ENCODE measurements at places on chromosomes 6 and 20.

DNA sequence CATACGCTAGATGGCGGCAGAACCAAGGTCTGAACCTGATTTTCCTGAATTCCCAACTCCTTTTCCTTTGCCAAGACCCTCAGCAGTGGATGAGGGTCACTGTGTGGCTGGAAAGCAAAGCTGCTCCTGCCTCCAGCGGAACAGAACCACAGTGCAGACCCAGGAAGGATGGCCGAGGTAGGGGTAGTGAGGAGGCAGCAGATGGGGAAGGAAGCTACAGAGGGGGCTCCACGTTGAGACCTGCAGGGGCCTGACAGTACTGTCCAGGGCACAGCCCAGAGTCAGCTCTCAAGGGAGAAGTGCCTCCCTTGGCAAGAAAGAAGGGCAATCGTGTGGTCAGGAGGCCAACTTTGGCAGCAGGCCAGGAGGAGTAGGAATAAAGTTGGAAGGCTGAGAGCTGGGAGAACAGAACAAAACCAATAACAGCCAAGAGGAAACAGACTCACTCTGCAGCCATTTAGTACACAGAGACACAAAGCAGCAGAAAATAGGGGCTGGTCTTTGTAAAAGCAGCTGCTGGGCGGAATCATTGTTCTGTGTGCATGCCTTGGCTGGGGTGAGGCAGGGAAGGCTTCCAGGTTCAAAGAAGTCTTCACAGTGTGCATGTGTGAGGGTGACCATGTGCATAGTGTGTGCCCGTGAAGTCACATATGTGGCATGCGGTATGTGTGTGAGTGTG is 3.1 kb downstream of the GABRR2 start:
- DNase-seq = no peak

DNA sequence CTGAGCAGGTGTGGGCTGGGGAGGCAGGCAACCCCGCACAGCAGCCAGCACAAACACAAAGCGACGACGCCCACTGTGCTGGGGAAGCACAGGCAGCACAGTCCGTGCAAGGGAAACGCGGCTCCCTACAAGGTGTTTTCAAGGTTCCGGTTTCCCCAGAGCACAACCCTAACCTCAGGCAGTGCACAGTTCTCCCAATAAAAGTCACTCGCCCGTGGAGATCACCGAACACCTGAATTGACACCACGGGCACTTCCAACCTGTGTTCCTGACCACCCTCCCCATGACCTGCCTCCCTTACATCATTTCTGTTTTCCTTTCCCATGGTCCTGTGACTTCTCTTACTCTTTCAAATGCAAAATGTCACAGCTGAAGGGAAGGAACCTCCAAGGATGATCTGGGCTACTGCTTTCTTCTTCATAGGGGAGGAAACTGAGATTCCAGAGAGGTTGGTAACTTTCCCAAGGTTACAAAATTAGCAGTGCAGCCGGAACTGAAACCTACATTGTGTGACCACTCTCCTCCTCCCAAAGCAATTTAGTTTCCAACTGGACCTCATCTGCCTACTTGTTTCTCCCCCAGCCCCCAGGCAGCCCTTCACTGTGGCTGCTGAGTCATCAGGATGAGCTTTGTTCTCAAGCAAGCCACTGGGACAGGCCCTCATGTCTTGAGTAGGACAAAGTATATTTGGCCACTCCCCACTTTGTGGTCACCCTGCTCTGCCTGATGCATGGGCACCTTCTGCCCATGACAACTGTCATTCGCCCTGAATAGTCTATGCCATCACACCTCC is 125.3 kb downstream of the ATXN1 start:
- DNase-seq = peak; percentile 33

DNA sequence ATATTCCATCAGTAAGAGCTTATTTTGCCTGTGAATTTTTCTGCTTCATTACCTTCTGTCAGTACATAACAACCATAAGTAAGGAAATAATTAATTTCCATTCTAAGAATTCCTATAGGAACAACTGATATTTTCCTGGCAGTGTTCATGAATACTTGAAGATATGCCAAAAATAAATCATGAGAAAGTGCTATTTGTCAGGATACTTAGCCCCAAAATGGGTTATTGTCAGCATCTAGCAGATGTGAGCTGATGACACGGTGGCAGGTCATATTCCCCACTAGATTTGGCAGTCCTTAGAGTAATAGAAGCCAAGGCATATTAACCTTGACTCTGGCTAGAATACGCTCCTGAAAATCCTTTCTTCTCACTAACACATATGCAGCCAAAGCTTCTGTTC is 43.2 kb upstream of the CRISP1 start:
- DNase-seq = no peak

- no peak for DNase-seq
Measured at GRCh38 chr6:96721227-96721626, 116.0 kb downstream of the GPR63 start.

GRCh38 chr6:32132110-32132509 is 2.0 kb upstream of the FKBPL start:
- DNase-seq = no peak

- DNase-seq = no peak
Measured at GRCh38 chr6:170100046-170100445, 190.8 kb downstream of the DLL1 start.

DNA sequence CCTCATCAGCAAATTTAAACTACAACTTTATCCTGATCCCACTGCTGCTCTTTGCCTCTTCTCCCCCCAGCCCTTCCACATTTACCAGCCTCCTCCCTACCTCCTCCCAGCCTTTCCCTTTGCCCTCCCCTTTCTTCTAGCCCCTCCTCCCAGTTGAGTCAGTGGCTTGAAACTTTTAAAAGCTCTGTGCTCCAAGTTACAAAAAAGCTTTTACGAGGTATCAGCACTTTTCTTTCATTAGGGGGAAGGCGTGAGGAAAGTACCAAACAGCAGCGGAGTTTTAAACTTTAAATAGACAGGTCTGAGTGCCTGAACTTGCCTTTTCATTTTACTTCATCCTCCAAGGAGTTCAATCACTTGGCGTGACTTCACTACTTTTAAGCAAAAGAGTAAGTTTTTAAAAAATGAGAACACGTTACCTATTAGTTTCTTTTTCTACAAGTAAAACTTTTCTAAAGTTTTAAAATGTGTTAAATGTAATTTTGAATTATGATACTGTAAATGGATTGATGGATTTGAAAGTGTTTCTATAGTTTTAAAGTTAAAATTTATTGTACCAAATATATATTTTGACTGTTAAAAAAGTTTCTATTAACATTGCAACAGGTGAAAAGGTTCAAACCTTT is at the start of gene GJA1:
Gene GJA1 (plus strand): TSS at position 203 of the 626 bp plus-strand sequence. CDS start 11,202 bp downstream, outside the sequence.
- no peak for DNase-seq

DNA sequence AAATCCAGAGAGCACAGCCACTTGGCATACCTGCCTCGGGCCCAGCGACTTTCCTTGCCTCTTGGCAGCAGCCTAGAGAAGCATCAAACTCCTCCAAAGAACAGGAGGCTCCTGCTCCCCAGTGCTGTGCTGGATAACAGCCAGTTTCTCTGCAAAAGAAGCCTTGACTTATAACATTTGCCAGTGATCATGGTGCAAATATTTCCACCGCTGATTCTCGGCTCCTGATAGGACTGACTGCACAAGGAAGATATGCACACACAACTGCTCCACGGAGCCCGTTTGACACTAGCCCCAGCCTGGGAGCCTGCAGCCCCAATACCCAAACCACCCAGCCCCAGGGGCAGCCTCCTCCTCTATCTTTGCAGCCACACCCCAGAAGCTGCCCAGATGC is 17.5 kb downstream of the ACSS1 start:
- DNase-seq = no peak

GRCh38 chr6:151008425-151008824 is 142.9 kb downstream of the MTHFD1L start:
- no peak for DNase-seq

DNA sequence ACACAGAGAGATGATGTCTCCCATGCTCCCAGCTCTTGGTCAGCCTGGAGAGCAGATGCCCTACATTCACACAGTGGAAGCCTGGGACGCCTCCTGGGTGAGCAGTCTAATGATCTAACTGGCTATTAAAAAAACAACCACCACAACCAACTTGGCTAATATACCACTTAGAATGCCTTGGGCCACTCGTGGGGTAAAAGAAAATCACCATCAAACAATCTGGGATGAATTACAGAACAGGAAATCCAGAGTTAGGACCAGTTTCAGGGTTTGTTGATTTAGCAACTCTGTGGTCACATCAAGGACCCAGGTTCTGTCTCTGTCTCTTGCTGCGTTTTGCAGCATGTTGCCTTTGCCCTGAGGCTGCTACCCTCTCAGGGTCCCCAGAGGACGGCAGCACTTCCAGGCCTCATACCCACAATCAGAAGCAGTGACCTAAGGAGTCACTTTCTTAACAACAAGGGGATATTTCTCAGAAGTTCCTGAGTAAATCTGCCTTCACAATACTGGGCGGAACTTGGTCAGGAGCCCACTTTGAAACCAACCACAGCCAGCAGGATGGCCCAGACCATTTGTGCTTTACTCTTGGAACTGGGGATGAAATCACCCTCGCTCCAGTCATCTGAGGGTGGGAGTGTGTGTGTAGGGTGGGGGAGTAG is 118.7 kb downstream of the CLIC5 start:
- DNase-seq = no peak

GRCh38 chr6:44652547-44652946 is 265.0 kb downstream of the CDC5L start:
- no peak for DNase-seq

DNA sequence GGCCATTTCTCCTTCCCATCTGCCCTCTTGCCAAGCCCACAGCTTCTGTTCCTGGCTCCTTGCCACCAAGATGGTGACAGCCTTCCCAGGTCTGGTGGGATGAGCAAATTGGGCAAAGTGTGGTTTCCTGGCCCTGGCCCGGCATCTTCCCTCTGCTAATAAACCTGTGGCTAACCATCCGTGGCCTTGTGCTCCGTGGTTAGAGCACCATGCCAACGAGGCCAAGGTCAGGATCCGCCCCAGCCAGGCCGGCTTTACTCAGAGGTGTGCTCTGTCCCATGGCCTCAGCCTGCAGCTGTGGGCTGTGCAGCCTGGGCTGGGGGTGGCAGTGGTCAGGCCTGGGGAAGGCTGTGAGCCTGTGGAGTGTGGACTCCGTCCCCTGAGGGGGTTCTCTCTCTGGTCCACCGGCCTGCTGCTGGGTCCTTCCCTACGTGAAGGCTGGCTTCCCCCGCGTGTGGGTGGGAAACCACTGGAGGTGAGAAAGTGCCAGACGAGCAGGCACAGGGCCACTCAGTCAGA is 117.4 kb downstream of the VEGFA start:
- no peak for DNase-seq

DNA sequence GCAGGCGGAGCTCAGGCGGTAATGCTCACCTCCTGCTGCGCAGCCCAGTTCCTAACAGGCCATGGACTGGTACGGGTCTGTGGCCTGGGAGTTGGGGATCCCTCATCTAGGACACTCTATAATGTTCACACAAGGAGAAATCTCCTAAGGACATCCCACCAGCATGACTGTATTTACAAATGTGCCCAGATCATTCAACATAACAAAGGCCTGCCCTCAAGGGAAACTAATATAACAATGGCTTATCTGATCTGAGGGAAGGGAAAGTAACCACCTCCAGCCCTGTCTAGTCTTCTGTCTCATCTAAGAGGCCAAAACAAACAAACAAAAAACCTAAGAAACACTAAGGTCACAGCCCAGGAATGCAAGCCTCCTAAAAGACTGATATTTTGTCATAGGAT is 232.8 kb downstream of the RNGTT start:
- DNase-seq = no peak

DNA sequence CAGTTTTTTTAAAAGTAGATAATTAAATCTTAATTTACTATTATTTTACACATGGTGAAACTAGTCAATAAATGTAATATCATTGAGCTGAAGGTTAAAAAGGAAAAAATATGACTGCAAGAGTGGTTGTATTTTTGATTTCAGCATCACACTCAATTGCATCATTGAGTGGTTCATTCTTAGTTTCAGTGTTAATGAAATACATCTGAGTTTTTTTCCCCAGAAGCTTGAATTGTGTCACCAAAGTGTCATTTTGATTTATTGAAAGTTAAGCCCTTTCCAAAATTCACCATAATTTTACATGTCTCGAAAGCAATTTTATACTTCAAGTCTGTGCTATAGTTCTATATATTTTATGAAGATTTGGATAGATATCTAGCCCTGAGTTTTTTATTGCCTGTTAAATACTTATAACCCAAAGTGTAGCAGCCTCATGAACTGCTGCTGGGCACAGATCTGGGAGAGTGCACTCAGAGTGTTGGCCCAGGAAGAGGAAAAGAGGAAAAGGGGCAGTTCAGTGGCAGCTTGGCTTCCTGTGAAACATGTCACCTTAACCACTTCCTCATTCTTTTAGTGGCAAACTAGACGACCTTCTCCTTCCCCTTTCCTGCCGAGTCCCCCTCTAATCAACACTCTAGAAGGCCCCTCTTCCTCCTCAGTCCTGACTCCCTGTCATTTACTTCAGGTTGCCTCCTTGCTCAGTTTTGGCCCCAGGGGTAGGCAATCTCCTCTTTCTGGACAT is 140.7 kb downstream of the ESR1 start:
- no peak for DNase-seq

GRCh38 chr20:34984756-34985261 is 29.1 kb downstream of the MYH7B start:
- DNase-seq = no peak

- no peak for DNase-seq
Measured at GRCh38 chr6:905556-905955, 212.6 kb upstream of the EXOC2 start.

GRCh38 chr6:130118236-130118635 is 99.9 kb downstream of the L3MBTL3 start:
- DNase-seq = no peak

DNA sequence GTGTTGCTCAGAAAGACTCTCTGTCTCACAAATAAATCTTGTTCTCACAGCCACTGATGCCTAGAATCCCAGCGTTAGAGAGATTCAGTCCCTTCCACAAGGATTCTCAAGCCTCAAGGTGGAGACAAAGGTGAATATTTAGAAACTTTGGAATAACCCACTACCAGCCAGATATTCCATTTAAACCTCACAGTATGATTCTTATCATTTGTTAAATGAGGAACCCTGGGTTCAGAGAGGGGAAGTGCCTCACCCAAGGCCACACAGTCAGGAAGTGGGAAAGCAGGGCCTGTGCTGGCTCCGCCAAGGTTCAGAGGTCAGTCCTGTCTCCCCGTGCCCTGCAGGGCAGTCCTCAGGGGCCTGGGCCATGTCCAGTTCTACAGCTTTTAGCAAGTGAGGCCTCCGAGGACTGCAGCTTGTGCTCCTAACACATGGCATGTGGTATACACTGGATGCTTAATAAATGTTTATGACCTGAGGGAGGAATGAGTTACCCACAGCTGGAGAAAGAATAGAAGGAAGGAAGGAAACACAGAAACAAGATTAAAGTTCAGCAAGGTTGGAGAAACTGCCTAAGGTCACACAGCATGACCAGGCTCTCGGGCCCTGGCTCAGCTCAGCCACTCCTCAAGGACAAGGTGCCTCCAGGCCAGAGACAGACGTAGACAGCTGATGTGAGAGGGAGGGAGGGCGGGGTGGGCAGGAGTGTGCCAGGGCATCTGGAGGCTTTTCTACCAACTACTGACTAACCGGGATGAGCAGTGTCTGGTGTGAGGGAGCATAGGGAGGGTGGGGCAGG is 3.9 kb upstream of the TGM2 start:
- no peak for DNase-seq

All from activated CD4-positive, alpha-beta T cell treated with anti-CD3 and anti-CD28 coated beads, Interleukin-2, amount 50 U/mL, for 48 hours (primary cell).